ENCODE measurements at places on chromosomes 16 and 17.

DNA sequence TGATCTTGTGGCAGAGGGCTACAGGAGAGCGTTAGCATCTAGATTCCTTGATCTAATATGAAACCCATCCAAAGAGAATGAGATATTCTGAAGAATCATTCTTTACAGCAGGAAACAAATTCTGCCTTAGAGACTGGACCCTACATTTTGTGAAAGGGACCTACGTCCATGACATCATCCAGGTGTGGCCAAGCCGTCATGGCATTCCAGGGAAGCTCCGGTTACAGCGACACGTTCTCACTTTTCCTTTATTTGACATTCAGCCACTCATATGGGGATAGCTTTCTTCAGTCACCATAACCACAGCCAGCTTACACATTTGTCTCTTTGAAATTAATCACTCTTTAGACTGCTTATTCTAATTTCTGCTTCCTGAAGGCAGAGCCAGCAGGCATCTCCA is 408.1 kb downstream of the XYLT1 start:
- peaks cover 20% of the 10 kb centered on the region for H3K4me1 ChIP-seq
- H3K4me3 ChIP-seq = no peak overlapping the region
- H3K27ac ChIP-seq = no peak overlapping the region

DNA sequence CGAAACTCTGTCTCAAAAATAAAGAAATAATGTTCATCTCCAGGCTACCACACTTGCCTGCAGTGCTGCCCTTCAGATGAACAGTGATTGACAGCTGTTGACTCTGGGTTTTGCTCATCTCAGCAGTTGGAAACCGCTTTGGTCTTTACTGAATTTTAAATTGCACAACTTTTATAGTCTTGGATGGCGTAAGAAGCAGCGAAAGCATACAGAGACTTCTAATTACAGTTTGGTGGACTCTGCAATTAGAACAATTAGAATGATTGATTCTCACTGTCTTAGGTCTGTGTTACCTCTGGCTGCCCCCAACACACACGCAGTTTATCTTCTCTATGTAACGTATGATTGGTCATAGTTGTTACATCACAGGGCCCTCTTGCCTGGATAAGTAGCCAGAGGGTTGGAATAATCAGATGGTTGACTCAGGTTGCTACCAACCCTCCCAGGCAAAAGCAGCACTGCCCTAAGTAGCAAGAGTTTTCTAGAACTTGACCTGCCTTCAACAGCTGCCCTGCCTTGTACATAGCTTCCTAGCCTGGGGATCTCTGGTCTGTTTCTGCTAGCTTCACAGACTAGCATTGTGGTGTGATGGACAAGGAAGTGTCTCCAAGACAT is 1.9 kb upstream of the NAT9 start:
- peak overlapping the region; percentile 97 for H3K4me3 ChIP-seq
- peaks cover 71% of the 10 kb centered on the region for H3K4me1 ChIP-seq

DNA sequence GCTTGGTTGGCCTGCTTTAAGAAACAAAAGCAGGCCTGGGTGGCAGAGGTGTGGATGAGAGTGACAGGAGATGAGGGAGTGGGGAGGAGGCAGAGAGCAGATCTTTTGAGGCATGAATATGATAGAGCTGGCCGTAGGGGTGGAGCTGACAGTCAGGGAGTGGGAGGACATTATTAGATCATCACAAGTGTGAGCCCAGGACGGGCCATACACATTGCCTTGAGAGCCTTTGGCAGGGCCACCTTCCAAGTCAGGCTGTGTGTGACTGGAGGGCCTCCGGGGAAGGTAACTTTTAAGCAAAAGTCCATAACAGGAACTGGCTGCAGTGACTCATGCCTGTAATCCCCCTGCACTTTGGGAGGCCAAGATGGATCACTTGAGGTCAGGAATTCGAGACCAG is 26.3 kb downstream of the GINS3 start:
- no peaks in the 10 kb centered on the region for H3K36me3 ChIP-seq
- H3K27ac ChIP-seq = no peak overlapping the region
- peaks cover 6% of the 10 kb centered on the region for H3K27me3 ChIP-seq
- H3K4me1 ChIP-seq = no peaks in the 10 kb centered on the region
- DNase-seq = no peak
- no peak overlapping the region for H3K4me3 ChIP-seq

- no peaks in the 10 kb centered on the region for H3K27me3 ChIP-seq
- no peak overlapping the region for H3K4me3 ChIP-seq
- DNase-seq = no peak
Measured at GRCh38 chr17:58364270-58364942, 12.4 kb upstream of the SUPT4H1 start.

- no peak overlapping the region for H3K4me3 ChIP-seq
- DNase-seq = peak; percentile 53
- peaks cover 22% of the 10 kb centered on the region for H3K4me1 ChIP-seq
- H3K36me3 ChIP-seq = peaks cover 70% of the 10 kb centered on the region
- H3K27ac ChIP-seq = peak overlapping the region; percentile 40
Measured at GRCh38 chr17:32483451-32484019, 3.3 kb upstream of the CDK5R1 start.

DNA sequence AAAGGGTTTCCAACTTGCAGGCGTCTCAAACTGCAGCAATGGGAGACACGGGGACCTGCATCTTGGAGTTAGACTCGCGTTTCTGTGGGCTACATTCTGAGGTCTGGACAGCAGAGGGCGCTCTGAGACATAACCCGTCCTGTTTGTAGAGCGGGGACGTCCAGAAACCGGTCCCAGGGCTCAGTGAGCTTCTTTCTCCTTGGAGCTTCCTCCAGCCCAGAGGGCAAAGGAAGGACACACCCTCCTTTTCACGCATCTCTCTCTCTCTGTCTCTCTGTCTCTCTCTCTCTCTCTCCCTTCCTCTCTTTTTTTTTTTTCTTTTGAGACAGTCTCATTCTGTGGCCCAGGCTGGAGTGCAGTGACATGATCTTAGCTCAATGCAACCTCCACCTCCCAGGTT is 19.8 kb downstream of the COX4I1 start:
- H3K4me1 ChIP-seq = peaks cover 14% of the 10 kb centered on the region
- H3K36me3 ChIP-seq = no peaks in the 10 kb centered on the region
- H3K27me3 ChIP-seq = peaks cover 15% of the 10 kb centered on the region
- peak; percentile 89 for DNase-seq
- no peak overlapping the region for H3K27ac ChIP-seq

- DNase-seq = no peak
- H3K4me1 ChIP-seq = peaks cover 4% of the 10 kb centered on the region
- H3K4me3 ChIP-seq = no peak overlapping the region
- H3K27ac ChIP-seq = no peak overlapping the region
- no peaks in the 10 kb centered on the region for H3K36me3 ChIP-seq
Measured at GRCh38 chr16:57392694-57393093, 11.9 kb upstream of the CCL17 start.

DNA sequence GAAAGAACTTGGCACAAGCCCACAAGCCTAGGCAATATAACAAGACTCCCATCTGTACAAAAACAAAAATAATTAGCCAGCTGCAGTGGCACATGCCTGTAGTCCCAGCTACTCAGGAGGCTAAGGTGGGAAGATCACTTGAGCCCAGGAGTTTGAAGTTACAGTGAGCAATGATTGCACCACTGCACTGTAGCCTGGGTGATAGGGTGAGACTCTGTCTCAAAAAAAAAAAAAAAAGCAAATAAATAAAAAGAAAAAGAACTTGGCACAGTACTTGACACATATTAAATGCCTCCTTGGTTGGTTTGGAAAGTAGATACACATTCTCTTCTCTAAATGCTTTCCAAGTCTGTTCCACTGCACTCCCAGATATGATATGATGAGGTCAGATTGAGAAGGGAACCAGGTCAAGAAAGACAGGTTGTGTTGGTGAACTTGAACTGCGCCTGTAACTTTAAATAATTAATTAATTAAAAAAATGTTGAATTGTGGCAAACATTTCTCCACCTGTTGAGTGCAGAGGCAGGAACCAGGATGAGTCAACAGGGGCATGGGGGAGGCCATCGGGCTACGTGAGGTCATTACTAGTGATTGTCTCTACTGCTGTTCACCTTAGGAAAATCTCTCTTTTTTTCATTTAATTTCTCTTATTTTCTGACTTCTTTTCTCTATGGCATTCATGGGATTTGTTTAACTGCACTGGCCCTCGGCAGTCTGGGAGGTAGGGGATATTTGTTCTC is 25.9 kb upstream of the EFCAB13 start:
- no peak overlapping the region for H3K27ac ChIP-seq
- H3K36me3 ChIP-seq = no peaks in the 10 kb centered on the region
- no peak for DNase-seq
- no peaks in the 10 kb centered on the region for H3K27me3 ChIP-seq

DNA sequence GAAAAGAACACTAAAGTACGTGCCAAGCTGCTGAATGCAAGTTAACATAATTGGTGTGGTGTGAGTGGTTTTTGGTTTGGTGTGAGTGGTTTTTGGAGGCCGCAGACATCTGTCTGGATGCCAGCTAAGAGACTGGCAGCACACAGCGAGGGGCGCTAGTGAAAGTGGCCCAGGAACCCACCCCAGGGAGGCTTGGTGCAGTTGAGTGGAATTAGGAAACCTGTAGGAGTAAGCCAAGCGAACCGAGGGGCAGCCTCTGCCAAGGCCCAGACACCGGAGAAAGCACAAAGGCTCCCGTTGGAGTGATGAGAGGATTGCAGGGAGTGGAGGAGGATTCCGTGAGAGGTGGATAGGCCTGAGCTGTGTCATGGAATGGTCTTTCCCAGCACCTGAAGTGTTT is 24.6 kb upstream of the SLC5A11 start:
- no peak for DNase-seq
- peaks cover 95% of the 10 kb centered on the region for H3K36me3 ChIP-seq
- peak overlapping the region; percentile 58 for H3K27ac ChIP-seq
- H3K4me3 ChIP-seq = no peak overlapping the region

- no peak for DNase-seq
- no peaks in the 10 kb centered on the region for H3K27me3 ChIP-seq
- H3K4me3 ChIP-seq = no peak overlapping the region
- H3K4me1 ChIP-seq = peaks cover 10% of the 10 kb centered on the region
Measured at GRCh38 chr16:75238132-75238852, 13.1 kb downstream of the BCAR1 start.

- no peaks in the 10 kb centered on the region for H3K27me3 ChIP-seq
- DNase-seq = peak; percentile 81
- peak within 1 kb of the TSS; percentile 90 for H3K4me3 ChIP-seq
- H3K27ac ChIP-seq = peak within 1 kb of the TSS; percentile 94
- H3K36me3 ChIP-seq = peaks cover 46% of the 10 kb centered on the region
Measured at GRCh38 chr17:49210158-49211029, at the start of the genes ABI3 and GNGT2. Gene ABI3, plus strand, starts transcription at chr17:49210707. Its CDS starts 18 bp downstream, at chr17:49210725. Gene GNGT2, minus strand, starts transcription at chr17:49210574. Its CDS starts 3,152 bp downstream, at chr17:49207422.

DNA sequence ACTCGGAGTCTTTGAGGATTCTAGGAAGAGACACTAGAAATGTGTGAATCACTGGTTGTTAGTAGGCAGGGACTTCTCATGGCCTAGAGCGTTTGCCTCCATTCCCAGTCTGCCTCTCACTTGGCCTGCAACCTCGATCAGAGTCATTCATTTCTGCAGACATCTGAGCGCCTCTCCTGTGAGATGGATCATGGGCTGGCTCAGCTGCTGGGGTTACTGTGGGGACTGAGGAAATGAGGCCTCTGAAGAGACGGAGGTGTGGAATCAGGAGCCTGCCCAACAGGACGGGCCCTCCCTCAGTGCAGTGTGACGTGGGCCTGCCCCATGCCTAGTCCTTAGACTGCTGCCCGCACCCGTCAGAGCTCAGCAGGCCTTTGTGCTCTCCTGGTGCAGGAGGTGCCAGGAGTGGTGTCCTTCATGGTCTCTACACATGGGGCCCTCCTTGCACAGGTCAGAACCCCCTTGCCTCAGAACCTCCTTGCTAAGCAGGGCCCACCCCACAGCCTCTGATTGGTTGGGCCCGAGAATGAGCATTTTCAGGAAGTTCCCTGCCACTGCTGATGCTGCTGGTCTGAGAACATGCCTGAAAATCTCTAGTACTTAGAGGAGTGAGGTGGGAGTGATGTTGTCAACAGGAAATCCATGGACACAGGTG is 99.4 kb downstream of the NPIPB11 start:
- no peak overlapping the region for H3K27ac ChIP-seq
- no peak for DNase-seq
- H3K36me3 ChIP-seq = peaks cover 4% of the 10 kb centered on the region
- H3K4me1 ChIP-seq = no peaks in the 10 kb centered on the region
- H3K4me3 ChIP-seq = no peak overlapping the region
- H3K27me3 ChIP-seq = no peaks in the 10 kb centered on the region

GRCh38 chr17:63645775-63646487 is 23.7 kb downstream of the MAP3K3 start:
- H3K4me3 ChIP-seq = no peak overlapping the region
- no peaks in the 10 kb centered on the region for H3K27me3 ChIP-seq
- H3K4me1 ChIP-seq = peaks cover 17% of the 10 kb centered on the region
- DNase-seq = no peak

DNA sequence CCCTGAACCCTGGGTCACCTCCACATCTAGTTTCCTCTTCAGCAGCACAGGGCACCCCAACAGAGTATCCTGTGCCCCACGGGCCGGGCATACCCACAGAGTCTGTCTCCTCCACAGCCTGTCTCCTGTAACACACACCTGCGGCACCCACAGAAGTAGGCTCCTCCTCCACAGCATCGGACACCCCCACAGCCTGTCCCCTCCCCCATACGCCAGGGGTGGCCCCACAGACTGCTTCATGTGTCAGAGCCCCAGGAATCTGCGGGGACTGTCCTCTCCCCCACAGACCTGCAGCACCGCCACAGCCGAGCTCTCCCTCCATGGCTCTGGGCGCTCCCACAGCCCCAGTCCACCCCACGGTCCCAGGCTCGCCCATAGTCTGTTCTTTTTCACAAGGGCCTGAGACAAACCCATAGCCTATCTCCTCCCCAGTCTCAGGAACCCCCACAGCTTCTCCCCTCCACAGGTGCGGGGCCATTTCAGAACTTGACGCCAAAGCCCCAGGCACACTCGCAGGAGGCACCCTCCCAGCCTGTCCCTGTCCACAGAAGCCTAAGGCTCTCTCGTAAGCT is 1.4 kb downstream of the KIAA0753 start:
- H3K27ac ChIP-seq = peak overlapping the region; percentile 100
- peaks cover 51% of the 10 kb centered on the region for H3K4me1 ChIP-seq
- peaks cover 56% of the 10 kb centered on the region for H3K36me3 ChIP-seq
- no peaks in the 10 kb centered on the region for H3K27me3 ChIP-seq

GRCh38 chr16:70552675-70553074 is 29.1 kb downstream of the SF3B3 start:
- no peak overlapping the region for H3K4me3 ChIP-seq
- H3K36me3 ChIP-seq = peaks cover 95% of the 10 kb centered on the region
- peaks cover 33% of the 10 kb centered on the region for H3K4me1 ChIP-seq
- H3K27ac ChIP-seq = peak overlapping the region; percentile 13
- no peak for DNase-seq

GRCh38 chr17:3867606-3868005 is 21.6 kb upstream of the NCBP3 start:
- no peak overlapping the region for H3K27ac ChIP-seq
- no peak overlapping the region for H3K4me3 ChIP-seq
- no peaks in the 10 kb centered on the region for H3K27me3 ChIP-seq
- DNase-seq = no peak
- H3K36me3 ChIP-seq = peaks cover 11% of the 10 kb centered on the region

GRCh38 chr17:67974598-67975066 is 21.6 kb downstream of the C17orf58 start:
- H3K27ac ChIP-seq = no peak overlapping the region
- H3K27me3 ChIP-seq = no peaks in the 10 kb centered on the region
- H3K36me3 ChIP-seq = peaks cover 63% of the 10 kb centered on the region
- no peak overlapping the region for H3K4me3 ChIP-seq
- DNase-seq = peak; percentile 3
- H3K4me1 ChIP-seq = no peaks in the 10 kb centered on the region

Measured in activated T-cell treated with anti-CD3 and anti-CD28 coated beads, Interleukin-2, amount 50 U/mL, for 24 hours (primary cell).